ENCODE measurements at places on chromosomes 3 and 15.

DNA sequence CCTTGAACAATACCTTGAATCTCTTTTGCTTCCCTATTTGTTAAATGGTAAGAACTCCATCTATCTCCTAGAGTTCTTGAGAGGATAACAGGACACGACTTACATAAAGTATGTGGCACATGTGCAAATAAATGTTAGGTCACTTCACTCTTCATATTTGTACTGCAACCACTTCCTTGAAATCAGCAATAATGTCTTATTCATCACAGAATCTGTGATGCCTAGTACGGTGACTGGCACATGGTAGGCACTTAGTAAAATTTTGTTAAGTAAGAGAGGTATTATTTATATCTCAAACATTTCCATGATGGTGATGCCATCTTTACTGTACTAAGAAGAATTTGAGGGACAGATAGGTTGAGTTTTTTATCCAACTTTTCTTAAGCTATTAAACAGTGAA lies 14.3 kb downstream of the CD47 start:
- no peak for DNase-seq

GRCh38 chr3:62805106-62805505 lies 70.1 kb downstream of the CADPS start:
- DNase-seq, result no peak

DNA sequence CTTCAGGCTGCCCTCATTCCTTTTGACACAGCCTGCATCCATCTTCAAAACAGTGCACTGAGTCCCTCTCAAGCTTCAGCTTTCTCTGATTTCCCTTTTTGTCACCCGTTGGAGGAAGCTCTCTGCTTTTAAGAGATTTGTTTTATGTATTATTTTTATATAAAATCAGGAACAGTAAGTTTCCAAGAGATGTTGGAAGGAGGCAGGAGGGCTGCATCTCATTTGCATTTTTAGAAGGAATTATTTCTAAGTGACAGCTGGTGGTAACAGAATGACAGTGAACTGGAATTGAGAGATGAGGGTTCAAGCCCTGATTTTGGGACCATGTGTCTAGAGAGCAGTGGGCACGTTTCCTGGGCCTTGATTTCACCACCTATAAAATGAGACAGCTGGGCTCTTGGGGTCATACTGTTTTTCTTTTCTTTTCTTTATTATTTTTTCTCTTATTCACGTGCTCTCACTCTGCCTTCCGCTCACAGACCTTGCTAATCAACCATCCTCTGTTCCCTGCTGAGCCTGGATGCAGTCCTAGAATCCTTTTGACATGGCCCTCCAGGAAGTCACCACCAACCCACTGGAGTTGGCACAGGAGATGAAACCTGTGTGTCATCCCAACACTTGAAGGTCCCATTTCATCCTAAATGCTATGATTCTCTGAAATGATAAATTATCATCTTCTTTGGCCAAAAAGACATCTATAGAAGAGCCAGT lies 148.6 kb downstream of the CACNA2D3 start:
- no peak for DNase-seq

DNA sequence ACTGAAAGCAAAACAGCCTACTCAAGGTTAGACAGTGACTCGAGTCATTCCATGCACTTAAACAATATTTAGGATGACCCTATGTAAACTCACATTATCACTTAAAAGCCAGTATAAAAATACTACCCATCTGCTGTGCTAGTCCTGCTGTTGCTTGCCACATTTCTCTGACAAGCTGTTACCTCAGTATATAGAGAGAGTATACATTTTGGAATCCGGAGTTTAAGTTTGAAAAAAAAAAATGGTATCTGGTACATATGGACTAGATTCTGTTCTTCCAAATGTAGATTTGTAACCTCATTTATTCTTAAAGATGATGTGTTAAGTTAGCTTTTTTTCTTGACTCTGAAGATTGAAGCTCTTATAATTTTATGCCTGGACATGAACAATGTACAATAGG lies 503.8 kb upstream of the TPRG1 start:
- peak; percentile 31 for DNase-seq

GRCh38 chr3:106609666-106610301 lies 741.0 kb upstream of the CBLB start:
- DNase-seq, result peak; percentile 57

- DNase-seq, result no peak
These were observed 478.6 kb downstream of the OTOL1 start for GRCh38 chr3:161975201-161975600.

- DNase-seq, result no peak
These were observed 35.7 kb downstream of the ATG7 start for GRCh38 chr3:11307830-11308432.

DNA sequence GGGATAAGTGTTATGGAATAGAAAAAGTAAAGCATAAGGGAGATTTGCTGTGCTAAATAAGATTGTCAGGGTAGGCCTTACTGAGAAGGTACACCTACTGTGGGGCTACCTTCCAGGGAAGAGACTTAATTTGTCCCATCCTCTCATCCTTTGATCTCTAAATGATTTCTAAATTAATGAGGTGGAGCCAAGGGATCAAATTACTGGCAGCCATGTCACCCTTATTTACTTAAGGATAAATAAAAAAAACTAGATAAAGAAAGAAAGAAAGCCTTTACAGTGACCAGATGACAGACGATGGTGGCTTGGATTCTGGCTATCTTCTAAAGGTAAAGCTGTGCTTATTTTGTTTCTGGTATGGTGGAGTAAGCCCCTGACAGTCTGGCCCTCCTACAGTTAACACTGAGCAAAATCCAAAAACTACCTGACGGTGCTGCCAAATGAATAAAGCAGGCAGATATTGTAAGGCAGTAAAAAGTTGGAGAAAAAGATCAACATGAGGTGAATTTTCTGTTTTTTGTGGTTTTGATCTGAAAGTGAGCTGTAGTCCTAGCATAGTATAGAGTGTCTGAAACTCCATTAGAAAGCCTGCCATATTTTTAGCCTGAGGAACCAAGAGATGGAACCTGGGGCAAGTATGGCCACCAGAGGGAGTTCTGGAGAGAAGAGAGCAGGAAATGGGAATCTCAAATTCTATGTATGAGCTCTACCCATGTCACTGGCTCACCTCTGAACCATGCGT lies 285.1 kb upstream of the MANF start:
- DNase-seq, result no peak

DNA sequence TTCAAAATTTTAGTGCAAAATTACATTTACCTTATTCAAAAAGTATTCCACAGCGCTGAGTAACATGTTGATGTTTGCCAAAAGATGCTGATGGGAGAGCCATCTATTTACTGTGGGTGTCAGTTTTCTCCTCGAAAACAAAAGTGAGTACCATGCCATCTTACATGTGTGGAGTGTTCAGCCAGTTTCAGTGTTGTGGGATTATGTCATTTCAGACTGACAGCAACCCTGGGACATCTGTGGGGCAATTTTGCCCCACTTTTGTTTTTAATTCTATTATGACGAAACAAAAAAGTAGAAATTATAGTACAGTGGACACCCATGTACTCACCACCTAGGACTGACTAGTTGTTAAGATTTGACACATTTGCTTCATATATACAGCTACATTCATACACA lies 19.6 kb downstream of the SLCO3A1 start:
- no peak for DNase-seq

DNA sequence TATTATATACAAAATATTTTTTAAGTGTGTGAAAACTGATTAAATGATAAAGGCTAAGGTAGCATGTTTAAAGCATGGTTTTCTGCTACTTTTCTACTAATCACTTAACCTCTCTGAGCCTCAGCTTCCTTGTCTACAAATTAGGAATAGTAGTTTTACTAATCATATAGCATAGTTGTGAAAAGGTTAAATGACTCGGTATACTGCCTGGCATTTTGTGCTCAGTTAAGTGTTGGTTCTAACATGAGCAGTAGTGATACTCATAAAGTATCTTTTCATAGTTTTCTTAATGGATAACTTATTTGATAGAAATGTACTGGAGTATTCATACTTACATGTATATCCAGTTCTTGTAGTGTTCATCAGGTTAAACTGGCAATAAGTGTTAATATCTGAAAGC lies 13.6 kb downstream of the RASA2 start:
- no peak for DNase-seq

- DNase-seq, result no peak
These were observed 7.2 kb upstream of the CFAP161 start for GRCh38 chr15:81126892-81127291.

DNA sequence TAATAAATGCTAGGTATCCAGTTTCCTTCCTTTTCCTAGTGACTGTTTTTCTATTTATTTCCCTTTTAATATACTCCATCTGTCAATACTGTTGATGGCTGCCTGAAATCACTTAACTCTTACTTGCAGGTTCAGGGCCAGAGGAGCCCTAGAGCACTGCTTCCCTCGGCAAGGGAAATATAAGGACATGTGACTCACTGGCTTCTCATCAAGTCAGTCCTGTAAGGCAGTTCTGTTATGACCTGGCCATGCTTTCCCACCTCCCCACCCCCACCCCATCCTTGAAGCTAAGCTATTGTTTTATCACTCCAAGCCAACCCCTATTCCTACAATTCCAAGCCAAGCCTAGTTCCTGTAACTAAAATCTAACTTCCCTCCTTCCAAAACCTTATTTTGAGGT lies 800.7 kb downstream of the ROBO1 start:
- no peak for DNase-seq

DNA sequence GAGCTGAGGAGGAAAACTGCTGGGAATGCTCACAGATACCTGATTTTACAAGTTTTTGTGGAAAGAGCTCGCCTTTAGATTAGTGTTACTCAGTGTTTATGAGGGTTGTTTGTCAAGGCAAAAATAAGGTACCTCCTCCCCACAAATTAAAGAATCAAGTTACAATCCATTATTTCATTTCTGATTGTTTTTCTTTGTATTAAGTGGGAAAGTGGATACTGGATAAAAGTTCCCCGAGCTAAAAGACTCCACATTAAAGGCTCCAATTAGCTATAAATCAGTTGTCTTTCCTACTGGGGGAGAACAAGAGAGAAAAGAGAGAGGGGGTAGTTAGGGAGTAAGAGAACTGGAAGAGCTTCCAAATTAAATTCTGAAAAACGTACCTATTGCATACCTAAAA lies 1.9 kb downstream of the ALDH1A2 start:
- no peak for DNase-seq

- no peak for DNase-seq
These were observed 101.1 kb downstream of the ADCY5 start for GRCh38 chr3:123347691-123348264.

DNA sequence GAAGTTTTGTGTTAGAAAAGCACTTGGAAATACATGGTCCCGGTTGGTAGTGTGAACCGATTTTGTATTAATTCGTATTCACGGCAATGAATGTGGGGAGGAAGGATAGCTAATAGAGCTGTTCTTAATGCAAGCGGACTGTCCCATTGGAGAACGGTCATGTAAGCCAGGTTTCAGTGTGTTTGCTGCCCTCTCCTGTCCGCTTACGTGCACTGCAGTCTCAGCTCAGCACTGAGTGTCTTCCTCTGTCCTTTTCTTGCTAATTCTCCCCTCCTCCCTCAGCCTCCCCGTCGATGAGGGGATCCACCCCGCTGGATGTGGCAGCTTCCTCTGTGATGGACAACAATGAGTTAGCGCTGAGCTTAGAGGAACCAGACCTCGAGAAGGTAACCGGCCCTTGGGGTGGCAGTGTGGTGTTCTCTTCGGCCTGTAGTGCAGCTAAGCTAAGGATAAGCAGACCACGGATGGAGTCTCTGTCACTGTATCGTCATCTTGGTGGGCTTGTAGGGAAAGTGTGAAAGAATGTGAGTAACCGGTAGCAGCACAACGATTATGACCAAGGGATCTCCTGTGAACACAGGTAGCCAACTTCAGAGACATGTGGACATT lies 267.5 kb upstream of the CHRM5 start:
- peak; percentile 34 for DNase-seq

DNA sequence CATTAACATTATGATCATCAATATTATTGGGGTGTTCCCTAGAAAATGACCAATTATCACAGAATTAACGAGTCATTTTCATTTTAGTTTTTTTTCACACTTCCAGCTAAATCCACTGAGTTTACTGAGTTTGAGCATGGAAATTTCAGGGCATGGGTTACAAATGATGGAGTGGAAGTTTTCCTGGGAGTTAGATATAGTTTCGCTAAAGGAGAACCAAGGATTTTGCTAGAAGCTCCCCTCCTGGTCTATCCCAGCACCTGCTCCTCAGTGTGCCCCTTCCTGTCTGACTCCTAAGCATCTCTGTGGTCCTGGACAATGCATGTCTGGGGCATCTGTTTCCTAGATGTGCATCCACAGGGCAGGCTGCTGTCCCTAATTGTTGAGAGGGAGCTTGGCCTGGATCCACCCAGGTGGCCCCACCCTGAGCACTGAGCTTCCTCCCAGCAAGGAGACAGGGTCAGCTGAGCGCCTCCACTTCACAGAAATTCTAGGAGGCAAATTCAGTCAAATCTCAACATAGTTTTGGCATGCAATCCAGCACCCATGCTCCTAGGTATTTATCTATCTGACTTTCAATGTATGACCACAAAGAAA lies 102.3 kb upstream of the GOLGA6L6 start:
- DNase-seq, result no peak
